ENCODE measurements at places on chromosomes 12 and 14. TPM values are rescaled to one million over a fixed set of nuclear protein-coding genes. Genes with fewer than 3 reads are reported as not detected.

The OTOGL gene
- 0.59 TPM for total RNA-seq

The ZFHX2 gene
- total RNA-seq, result 1.8 TPM

The NELL2 gene
- total RNA-seq, result 241 TPM

The CPNE6 gene
- 55.7 TPM for total RNA-seq

The CKB gene
- total RNA-seq, result 235 TPM

The NID2 gene
- total RNA-seq, result 106 TPM

The TSHR gene
- total RNA-seq, result 3.7 TPM

DNA sequence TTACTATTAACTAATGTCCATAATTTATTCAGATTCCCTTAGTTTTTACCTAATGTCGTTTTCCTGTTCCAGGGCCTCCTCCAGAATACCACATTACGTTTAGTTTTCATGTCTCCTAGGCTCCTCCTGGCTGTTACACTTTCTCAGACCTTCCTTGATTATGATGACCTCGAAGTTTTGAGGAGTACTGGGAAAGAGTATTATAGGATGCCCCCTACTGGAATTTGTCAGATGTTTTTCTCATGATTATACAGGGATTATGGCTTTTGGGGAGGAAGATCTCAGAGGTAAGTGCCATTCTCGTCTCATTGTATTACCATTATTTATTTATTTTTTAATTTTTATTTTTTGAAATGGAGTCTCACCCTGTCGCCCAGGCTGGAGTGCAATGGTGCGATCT, 17.7 kb upstream of the C1S start:
- DNase-seq, result no peak

DNA sequence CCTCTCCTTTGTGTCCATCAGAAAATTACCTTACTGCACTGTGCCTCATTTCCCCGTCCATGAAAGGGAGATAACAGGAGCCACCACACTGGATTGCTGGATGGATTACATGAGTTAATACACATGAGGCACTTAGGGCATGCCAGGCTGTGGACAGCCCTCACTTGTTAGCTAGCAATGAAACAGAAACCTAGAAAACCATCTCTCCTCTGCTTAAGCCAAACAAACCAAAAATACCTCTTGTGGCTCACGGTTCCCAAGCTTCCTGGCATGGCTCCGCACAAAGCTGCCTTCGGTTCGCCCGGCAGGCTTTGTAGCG, 660 bp upstream of the HCFC2 start:
- DNase-seq, result no peak

GRCh38 chr14:91805659-91806058, 61.7 kb downstream of the TC2N start:
- DNase-seq, result no peak

- DNase-seq, result no peak
These were observed 5.0 kb downstream of the TBX5 start for GRCh38 chr12:114400925-114401324.

DNA sequence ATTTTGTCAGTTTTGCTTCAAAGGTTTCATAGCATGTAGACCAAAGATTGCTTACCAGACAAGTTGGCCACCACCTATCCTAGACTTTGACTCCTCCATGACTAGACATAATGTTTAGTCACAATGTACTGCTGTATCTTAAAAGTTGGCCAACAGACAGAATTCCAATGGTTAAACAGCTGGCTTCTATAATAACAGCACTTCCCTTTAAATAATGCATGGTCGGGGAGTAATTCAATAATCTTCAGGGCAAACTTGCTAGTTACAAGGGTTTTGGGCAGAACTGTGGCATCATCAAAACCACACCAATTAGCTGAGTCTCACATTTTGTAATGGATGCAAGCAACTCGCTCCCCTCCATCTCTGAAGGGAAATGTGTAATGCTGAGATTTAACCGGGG, 56.9 kb downstream of the IGF1 start:
- DNase-seq, result no peak

DNA sequence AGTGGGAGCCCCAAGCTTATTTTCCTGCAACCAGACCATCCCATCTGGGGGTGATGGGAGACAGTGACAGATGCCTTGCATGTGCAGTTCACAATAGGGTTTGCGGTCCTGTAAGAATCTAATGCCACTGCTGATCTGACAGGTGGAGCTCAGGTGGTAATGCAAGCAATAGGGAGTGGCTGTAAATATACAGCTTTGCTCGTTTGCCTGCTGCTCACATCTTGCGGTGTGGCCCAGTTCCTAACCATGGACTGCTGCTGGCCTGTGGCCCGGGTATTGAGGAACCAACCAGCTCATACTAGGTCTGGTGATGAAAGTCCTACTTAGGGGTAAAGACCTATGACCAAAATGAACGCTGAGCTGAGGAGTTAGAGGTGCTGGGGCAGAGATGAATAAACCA, 36.1 kb upstream of the CCDC88C start:
- no peak for DNase-seq
